ENCODE measurements at places on chromosomes 2 and 18.

GRCh38 chr2:27379836-27380625, 503 bp downstream of the ZNF513 start:
- no peak for DNase-seq

DNA sequence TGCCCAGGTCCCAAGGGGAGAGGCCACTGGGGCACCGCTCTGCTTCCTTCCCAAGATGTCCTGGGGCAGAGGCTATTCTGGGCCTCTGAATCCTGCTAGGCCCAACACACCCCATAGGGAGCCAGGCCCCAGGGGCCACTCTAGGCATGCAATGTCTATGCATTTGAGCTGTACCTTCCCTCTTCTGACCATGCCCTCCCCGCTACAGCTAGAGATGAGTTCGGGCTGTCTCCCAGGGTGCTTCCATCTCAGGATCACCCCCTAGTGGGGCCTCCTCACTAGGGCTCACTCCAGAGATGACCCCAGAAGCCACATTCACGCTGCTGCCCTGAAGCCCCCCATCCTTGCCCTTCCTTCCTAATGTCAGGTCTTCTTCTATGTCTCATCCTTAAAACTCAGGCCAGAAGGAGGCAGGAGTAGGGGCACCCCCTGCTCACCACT, 54.4 kb downstream of the TNS1 start:
- no peak for DNase-seq

DNA sequence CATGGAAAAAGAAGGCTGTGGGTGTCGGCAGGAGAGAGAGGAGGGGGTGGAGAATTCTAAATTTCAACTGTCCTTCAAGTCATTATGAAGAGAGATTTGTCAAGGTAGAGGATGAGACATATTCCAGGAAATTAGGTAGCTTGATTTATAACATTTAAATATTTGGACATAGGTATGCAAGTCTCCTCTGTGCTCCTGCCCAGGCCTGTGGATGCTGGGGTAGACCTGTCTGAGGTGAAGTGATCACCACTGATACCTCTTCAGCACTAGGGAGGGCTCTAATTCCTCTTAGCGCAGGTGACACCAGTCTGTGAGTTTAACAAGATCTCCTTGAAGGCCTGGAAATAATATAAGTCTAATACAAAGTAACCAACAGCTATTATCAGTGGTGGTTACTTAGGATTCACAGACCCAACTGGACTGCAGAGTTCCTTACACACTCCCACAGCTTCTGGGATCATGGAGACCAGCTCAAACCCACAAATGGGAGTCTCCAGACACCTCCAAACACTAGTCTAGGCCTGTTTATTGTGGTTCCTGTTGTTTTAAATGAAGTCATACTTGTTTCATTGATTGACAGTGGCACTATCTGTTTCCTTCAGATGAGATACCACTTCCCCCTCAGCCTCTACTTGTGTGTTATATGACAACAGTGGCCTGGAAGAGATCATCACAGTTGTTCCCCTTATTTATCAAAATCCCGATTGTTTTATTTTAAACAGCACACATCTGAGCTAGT, 104.1 kb upstream of the ITPRID2 start:
- no peak for DNase-seq

GRCh38 chr2:200602584-200602983, 16.8 kb downstream of the AOX1 start:
- no peak for DNase-seq

Measured in GM12892 (cell line).